Fibroblast of lung (primary cell): ENCODE measurements at places on chromosomes 6 and 20.

GRCh38 chr20:22223236-22223635, 361.1 kb downstream of the FOXA2 start:
- no peaks in the 10 kb centered on the region for H3K36me3 ChIP-seq
- no peaks in the 10 kb centered on the region for H3K4me1 ChIP-seq
- no peak overlapping the region for H3K27ac ChIP-seq
- DNase-seq: no peak
- no peak overlapping the region for H3K4me3 ChIP-seq
- no peaks in the 10 kb centered on the region for H3K27me3 ChIP-seq

- no peak overlapping the region for H3K4me3 ChIP-seq
- no peaks in the 10 kb centered on the region for H3K27me3 ChIP-seq
- no peaks in the 10 kb centered on the region for H3K4me1 ChIP-seq
- no peak for DNase-seq
- H3K27ac ChIP-seq: no peak overlapping the region
Measured at GRCh38 chr6:142518761-142519160, 217.0 kb downstream of the ADGRG6 start.

DNA sequence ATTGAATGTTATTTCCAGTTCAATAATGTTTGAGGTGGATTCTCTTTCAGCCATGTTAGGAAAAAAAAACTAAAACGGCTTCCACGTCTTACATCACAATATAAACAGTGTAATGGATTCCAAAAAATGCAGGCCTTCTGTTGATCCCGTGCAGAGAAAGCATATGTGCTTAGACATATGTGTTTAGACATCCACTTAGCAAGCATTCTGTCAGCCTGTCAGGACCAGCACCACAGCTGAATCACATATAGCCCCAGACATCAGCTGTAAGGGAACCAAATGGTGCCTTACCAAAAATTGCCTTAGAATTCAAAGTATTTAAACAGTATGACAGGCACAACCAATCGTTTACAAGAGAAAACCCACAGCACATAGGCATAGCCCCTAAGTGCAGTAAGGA, 304.9 kb downstream of the EYA4 start:
- H3K4me1 ChIP-seq: no peaks in the 10 kb centered on the region
- H3K4me3 ChIP-seq: no peak overlapping the region
- H3K27ac ChIP-seq: no peak overlapping the region
- peak; percentile 87 for DNase-seq
- H3K27me3 ChIP-seq: no peaks in the 10 kb centered on the region

DNA sequence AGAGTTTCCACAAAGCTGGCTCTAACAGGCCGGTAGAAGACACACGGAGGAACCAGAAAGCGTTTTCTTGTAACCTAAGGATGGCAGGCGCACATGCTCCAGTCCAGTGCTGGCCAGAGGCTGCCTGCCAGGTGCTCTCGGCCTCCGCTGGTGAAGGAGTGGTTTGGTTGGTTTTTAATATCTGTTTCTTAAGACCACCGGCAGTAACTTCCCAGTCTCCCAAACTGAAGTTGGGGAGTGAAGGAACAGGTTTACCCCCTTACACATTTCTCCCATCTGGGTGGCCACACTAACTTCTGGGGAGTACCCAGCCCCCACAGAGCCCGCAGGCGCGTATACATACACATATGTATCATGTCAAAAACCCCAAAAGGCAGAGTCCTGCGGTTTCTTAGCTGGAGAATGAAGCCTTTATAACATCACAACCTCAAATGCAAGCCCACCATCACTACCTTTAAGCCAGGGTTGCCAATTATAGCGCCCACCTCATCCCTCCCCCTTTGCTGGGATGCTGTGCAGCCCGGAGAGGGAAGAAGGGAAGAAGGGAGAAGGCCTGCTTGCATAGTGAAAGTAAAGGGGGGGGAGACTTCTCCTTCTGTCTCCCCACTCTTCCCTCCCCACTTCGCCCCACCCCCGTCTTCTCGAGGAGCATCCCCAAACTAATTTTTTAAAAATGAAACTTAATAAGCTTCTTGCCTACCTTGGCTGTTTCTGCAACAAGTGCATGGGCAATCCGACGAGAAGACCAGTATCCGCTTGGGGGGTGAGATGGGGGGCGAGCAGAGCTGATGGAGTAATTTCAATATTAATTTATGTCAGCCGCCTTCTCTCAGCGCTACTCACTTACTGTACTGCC, 1.0 kb downstream of the TRERF1 start:
- peak overlapping the region; percentile 75 for H3K4me3 ChIP-seq
- H3K4me1 ChIP-seq: peaks cover 12% of the 10 kb centered on the region
- no peaks in the 10 kb centered on the region for H3K27me3 ChIP-seq
- peak overlapping the region; percentile 46 for H3K27ac ChIP-seq
- no peaks in the 10 kb centered on the region for H3K36me3 ChIP-seq
